ENCODE measurements at places on chromosomes 16 and 17. TPM values are rescaled to one million over a fixed set of nuclear protein-coding genes. Genes with fewer than 3 reads are reported as not detected.
A peak's percentile ranks its signal among the peaks of the same experiment; 100 is the strongest.

GRCh38 chr17:82993005-82993404 is 86.4 kb upstream of the METRNL start:
- DNase-seq = no peak

DNA sequence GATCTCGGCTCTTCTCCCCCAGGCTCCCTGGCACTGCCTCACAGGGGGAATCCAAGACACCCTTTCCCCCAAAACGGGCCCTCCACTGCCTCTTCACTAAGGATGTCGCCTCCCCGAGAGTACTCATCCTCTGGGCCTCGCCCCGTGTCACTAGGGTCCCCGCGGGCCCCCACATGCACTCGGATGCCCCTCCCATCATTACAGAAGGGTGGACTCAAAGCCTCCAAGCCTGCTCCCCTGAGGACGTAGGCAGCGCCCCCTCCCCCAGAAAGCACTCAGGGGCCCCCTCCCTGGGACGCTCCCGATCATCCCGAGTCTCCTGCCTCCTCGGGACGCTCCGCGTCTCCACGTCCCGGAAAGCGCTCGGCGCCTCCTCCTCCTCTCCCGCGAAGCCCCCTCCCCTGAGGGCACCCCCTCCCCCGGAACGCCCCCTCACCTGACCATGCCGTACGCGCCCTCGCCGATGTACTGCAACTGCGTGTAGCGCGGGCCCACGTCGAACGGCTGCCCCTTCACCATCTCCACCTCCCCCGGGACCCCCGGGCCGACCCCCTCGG is 338 bp downstream of the MAPK3 start:
- DNase-seq = no peak

- no peak for DNase-seq
Measured at GRCh38 chr16:27444015-27444414, 42.0 kb downstream of the IL21R start.

The TMEM238L gene
- total RNA-seq = not detected

- DNase-seq = no peak
Measured at GRCh38 chr16:86261379-86261778, 248.9 kb upstream of the FOXF1 start.

The NAGS gene
- total RNA-seq = 0.41 TPM

- no peak for DNase-seq
Measured at GRCh38 chr16:77551357-77551756, 116.5 kb upstream of the ADAMTS18 start.

DNA sequence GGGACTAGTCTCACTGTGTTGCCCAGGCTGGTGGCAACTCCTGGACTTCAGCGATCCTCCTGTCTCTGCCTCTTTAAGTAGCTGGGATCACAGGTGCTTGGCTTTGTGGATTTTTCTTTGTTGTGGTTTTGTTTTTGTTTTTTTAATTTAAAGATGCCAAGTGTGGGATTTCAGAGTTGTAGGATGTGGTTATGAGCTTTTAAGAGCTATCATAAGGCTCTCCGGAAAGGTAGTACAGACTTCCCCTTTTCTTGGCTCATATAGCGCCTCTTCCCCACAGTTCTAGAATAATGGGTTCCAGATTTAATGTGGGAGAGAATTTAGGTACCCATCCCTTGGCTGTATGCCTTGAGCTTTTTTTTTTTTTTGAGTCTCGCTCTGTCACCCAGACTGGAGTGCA is 17.1 kb downstream of the AKAP1 start:
- DNase-seq = no peak

GRCh38 chr16:87818533-87819161 is 50.7 kb downstream of the SLC7A5 start:
- no peak for DNase-seq

The BPTF gene
- total RNA-seq = 98.1 TPM

- no peak for DNase-seq
Measured at GRCh38 chr17:28334171-28334570, 1.1 kb downstream of the IFT20 start.

DNA sequence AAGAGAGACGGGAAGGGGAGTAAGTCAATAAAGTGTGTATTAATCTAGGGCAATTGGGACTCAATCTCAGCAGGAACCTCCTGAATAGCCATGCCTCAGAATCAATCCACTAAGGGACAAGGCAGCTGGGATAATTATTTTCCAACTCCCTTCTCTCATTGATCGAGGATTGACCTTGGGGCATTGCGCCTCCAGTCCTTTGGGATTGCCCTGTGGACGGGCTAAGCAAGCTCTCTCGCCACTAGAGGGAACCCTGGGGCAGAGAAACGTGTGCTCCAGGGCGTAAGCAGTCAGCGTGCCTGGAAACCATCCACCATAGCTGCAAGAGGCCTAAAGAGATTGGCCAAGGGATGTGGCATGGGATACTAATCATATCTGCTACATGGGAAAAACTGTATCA is 53.9 kb upstream of the ERCC4 start:
- DNase-seq = no peak

GRCh38 chr16:23667355-23667659 is 11.4 kb upstream of the PLK1 start:
- DNase-seq = no peak

GRCh38 chr17:41542357-41542756 is 14.2 kb upstream of the KRT19 start:
- DNase-seq = no peak

The EVPL gene
- not detected for total RNA-seq

DNA sequence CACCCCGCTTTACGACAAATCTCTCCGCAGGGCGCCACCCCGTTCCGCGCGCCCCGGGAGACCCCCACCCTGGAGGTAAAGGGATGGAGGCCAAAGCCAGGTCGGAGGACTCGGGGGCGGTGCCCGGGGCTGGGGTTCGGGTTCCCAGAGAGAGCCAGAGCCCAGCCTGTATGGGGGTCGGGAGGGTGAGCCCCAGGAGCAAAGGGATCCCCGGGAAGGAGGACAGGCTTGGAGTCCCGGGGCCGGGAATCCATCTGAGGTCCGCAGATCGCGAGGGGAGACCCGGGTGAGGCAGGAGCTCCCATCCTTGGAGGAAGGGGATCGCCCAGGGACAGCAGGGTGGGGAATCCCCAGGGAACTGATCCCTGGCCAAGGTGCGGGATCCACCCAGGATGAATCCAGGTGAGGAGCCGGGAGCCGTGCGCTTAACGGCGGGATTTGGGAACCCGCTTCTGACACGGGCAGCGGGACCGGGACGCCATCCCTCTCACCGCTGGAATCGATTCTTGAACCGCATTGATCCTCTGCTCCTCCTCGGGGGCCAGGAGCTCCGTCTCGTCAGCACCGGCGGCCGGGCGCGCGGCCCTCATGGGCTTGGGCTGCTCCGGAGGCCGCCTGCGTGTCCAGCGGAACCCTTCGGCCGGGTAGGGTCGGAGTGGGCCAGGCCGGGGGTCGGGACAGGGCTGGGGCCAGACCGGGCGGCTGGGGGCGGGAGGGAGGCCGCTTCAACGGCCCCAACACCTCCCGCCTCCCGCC is at the start of gene MMD:
Gene MMD (minus strand): TSS at position 657 of the 756 bp plus-strand sequence. CDS start 140 bp downstream, at position 517.
- peak; percentile 84 for DNase-seq

DNA sequence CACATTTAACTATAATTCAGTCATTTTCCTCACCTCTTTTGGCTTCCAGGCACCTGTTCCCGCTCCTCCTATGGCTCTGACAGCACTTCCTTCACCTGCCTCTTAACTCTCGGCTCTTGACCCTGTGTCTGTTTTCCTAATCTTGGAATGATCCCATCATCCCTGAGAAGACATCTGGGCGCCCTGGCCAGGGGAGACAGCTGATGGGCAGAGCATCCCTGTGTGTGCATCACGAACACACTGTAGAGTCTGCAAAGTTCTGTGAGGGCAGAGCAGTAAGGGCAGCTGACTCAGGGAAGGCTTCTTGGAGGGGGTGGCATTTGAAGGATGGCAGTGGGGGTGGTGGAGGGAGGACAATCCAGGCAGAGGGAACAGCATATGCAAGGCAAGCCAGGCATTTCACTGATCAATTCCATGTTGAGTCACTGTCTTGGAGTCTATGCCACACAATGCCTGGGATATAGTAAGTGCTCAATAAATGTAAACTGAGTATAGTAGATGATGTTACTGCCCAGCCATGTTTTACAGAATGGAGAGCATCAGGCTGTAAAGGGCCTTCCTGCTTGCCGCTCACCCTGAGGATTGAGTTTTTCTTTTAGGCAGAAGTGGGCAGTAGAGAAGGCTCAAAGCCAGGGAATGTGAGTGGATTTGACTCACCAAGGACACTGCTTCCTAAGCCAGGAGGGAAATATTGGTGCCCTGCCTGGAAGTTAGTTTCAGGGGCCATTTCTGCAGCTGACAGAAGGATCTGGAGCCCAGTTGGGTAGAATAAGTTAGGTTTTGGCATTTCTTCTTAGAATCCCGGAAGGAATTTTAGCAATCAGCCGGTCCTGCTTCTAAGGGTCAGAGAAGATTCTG is 5.8 kb upstream of the RAB11FIP4 start:
- DNase-seq = no peak

DNA sequence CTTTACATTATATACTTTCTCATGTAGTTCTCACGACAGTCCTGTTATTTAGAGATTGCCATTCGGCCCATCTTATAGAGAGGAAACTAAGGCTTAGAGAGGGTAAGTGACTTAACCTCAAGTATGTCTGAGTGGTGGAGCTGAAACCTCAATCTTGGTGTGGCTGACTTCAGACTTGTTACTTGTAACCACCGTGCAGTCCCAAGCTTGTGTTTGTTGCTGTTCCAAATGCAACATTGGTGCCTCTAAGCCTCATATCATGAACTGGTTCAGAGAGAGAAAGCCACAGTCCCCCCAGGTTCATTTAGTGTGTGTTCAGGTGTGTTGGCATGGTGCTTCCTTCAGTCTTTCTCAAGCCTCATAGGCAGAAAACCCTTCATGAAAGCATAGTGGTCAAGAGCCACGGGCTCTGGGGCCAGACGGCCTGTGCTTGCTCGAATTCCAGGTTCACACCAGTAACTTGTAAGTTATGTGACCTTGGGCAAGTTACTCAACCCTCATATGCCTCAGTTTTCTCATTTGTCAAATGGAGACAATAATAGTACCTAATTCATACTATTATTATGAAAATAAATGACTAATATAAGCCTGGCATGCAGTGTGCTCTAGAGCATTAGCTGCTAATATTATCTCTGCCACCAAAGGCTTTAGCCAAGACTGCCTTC is 39.9 kb downstream of the CDH1 start:
- no peak for DNase-seq

DNA sequence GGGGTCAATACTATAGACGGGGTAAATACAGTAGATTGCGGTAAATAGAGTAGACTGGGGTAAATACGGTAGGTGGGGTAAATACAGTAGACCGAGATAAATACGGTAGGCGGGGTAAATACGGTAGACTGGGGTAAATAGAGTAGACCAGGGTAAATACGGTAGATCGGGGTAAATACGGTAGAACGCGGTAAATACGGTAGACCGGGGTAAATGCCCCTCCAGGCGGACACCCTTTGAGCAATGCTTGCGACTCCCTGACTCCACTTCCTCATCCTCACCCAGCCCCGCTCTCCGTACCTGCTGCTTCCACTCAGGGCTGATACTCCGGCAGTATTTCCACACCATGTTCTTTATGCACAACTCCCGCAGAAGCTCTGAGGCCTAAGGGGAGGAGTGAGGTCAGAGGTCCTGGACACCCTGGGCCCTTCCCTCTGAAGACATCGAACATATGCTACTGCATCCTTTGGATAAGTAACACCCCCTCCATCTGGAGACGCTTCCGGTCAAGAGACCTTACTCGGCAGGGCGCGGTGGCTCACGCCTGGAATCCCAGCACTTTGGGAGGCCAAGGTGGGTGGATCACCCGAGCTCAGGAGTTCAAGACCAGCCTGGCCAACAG is 13.3 kb upstream of the CRK start:
- no peak for DNase-seq

The IL17C gene
- total RNA-seq = not detected

The SERPINF2 gene
- total RNA-seq = 0.24 TPM

- no peak for DNase-seq
Measured at GRCh38 chr17:79844869-79845600, 5.8 kb upstream of the CBX4 start.

The THUMPD1 gene
- 41.3 TPM for total RNA-seq

The MEFV gene
- not detected for total RNA-seq

The MSI2 gene
- total RNA-seq = 23.1 TPM

DNA sequence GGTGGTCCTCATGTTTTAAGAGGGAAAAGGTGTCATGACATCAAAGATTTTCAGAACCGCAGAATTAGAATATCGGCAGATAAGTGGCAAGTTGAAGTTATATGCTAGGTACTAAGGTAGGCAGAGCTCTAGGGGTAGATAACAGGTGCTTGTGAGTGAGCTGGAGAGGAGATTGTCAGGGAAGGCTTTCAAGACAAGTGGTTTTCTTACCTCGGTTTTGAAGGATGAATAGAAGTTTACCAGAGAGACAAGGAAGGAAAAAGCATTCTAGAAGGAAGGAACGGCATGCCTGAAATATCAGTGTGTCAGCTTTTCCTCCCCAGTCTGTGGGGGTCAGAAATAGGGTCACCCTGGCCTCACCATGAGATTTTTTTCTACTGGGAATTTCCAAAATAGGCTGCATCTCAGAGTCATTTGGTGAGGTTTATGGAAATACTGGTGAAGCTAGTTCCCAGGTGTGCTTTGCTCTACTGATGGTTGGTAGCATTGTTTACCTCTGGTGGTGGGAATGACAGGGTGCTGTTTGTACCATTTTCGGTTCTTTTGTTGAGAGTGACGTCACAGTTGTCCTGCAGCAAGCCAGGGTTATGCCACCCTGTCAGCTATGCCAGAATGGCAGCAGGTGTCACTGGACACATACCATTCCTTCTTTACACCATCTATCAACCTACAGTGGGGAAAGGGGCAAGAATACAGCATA is 112.5 kb downstream of the MSI2 start:
- DNase-seq = no peak

- DNase-seq = no peak
Measured at GRCh38 chr17:41734139-41734948, at the start of gene HAP1. HAP1 (minus strand) TSS chr17:41734643; CDS start chr17:41734634, 9 bp downstream.

GRCh38 chr17:29451121-29451742 is 61.1 kb downstream of the TAOK1 start:
- no peak for DNase-seq

GRCh38 chr17:50055426-50056216 is at the start of gene ITGA3:
ITGA3 (plus strand) TSS chr17:50056110; CDS start chr17:50056440, 330 bp downstream.
- peak; percentile 94 for DNase-seq

DNA sequence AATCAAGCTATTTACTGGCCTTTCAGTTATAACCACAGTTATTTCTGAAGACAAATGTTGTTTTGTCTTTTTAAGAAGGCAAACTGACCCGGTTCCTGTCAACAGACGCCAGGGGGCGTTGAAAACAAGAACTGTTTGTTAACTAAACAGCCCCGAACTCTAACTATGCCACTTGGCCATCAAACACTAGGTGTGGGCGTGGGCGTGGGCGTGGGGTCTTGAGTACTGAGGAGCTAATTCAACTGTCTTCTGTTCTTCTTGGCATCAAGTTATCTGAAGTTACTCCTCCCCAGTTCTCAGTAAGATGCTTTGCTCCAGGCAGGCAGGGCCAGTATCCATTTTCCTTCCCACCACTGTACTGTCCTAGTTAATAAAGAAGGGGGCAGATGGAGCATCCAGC is 63.3 kb upstream of the MTMR4 start:
- DNase-seq = no peak

- DNase-seq = no peak
Measured at GRCh38 chr16:73858326-73858725, 438.3 kb upstream of the PSMD7 start.

- DNase-seq = no peak
Measured at GRCh38 chr16:12387786-12388185, 411.3 kb downstream of the SNX29 start.

- no peak for DNase-seq
Measured at GRCh38 chr16:69239851-69240250, 52.9 kb downstream of the SNTB2 start.

GRCh38 chr17:7046127-7046724 is 2.3 kb upstream of the SLC16A11 start:
- no peak for DNase-seq

Data from chondrocyte (in vitro differentiated cells).